Uterine smooth muscle cell (primary cell): ENCODE measurements at places on chromosomes 13 and 19. TPM values are rescaled to one million over a fixed set of nuclear protein-coding genes. Genes with fewer than 3 reads are reported as not detected.

PSG3 gene
- total RNA-seq = not detected in 2 replicates

PTGIR gene
- 3.7 and 6.2 TPM in 2 replicates for total RNA-seq

RNF225 gene
- 0.37 TPM in 1 of 2 replicates, not detected in the other for total RNA-seq

LCP1 gene
- 2.7 and 4.7 TPM in 2 replicates for total RNA-seq

CYP4F2 gene
- not detected in 2 replicates for total RNA-seq

FPR2 gene
- total RNA-seq = not detected in 2 replicates

PROZ gene
- total RNA-seq = not detected in 2 replicates

IL4I1 gene
- 1.2 and 1.3 TPM in 2 replicates for total RNA-seq

TIMM50 gene
- 57.5 and 84.0 TPM in 2 replicates for total RNA-seq

TNFAIP8L1 gene
- 3.4 and 6.5 TPM in 2 replicates for total RNA-seq

KCNN4 gene
- total RNA-seq = 1.1 and 1.3 TPM in 2 replicates

SIGLEC9 gene
- total RNA-seq = 0.44 TPM in 1 of 2 replicates, not detected in the other

PRX gene
- total RNA-seq = 1.4 and 3.9 TPM in 2 replicates
